Neural crest cell (in vitro differentiated cells): ENCODE measurements at places on chromosomes 4 and X. TPM values are rescaled to one million over a fixed set of nuclear protein-coding genes. Genes with fewer than 3 reads are reported as not detected.

- DNase-seq: peak; percentile 80
These were observed at the start of gene ANOS1 for GRCh38 chrX:8731559-8732395. Gene ANOS1 (minus strand): TSS chrX:8732137. CDS start chrX:8732036, 101 bp downstream.

GRCh38 chr4:5618051-5618960 is 90.1 kb downstream of the EVC2 start:
- no peak for DNase-seq

The MAGIX gene
- 1.4 and 1.6 TPM in 2 replicates for total RNA-seq

GRCh38 chr4:40842318-40842717 is 92.6 kb downstream of the NSUN7 start:
- no peak for DNase-seq

The SSX4 gene
- not detected in 2 replicates for total RNA-seq

- no peak for DNase-seq
These were observed 7.8 kb upstream of the BOD1L1 start for GRCh38 chr4:13635286-13635799.

- DNase-seq: no peak
These were observed 1.1 kb upstream of the UBE2A start for GRCh38 chrX:119573222-119573621.

The ACOT9 gene
- total RNA-seq: 61.8 and 62.2 TPM in 2 replicates

GRCh38 chrX:3403748-3404147 is 57.3 kb upstream of the MXRA5 start:
- no peak for DNase-seq

The GAGE1 gene
- not detected in 2 replicates for total RNA-seq

The TEX13C gene
- total RNA-seq: not detected in 2 replicates

The GRIA2 gene
- total RNA-seq: 2.7 and 2.9 TPM in 2 replicates

DNA sequence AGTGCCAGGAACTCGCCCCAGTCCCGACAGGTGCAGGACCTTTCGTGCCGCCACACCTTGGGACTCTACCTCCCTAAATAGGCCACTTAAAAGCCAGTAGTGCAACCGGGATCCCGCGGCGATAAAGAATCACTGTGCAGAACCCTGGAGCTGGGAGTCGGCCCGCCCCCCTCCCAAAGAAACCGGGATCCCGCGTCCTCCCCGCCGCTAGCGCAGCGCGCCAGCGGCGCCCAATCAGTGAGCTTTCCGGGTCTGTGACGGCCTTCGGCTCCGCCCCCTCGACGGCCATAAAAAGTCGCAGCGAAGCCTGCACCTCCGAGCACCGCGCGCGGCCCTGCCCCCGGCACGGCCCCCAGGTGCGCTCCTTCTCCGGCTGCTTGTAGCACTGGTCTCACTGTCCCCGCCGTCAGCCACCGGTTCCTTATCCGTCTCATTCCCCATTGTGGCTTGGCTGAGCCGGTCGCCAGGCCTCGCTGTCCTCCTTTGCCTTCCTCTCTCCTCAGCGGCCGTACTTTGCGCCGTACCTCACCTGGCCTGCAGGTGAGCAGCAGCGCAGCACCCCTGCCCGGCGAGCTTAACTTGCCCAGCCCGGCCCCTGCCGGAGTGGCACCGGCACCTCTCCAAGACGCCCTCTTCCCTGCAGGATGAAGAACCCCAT is at the start of gene LRAT:
LRAT (plus strand) TSS at position 318 of the 658 bp plus-strand sequence; CDS start at position 645, 327 bp downstream.
- DNase-seq: peak; percentile 39

DNA sequence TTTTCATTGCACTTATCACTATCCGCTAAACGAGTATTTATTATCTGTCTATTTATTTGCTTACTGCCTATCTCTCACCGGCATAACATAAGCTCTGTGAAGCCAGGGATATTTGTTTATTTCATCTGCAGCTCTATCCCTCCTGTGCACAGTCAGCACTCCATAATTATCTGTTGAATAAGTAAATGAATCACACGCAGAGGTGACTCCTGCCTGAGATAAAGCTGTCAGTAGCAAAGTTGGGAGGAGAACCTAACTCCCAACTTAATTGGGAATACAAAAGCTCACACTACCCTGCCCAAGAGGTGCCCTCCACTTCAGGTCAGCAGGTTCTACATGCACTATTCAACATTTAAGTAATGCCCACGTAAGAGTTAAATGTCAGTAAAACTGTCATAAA is 85.7 kb downstream of the CORIN start:
- DNase-seq: no peak

GRCh38 chr4:27088491-27088890 is 227.8 kb downstream of the STIM2 start:
- no peak for DNase-seq

The SPANXA1 gene
- total RNA-seq: not detected in 2 replicates

The TRIM75 gene
- not detected in 2 replicates for total RNA-seq

The APLN gene
- 1.2 and 1.3 TPM in 2 replicates for total RNA-seq

The ATP2B3 gene
- 0.05 and 0.11 TPM in 2 replicates for total RNA-seq

DNA sequence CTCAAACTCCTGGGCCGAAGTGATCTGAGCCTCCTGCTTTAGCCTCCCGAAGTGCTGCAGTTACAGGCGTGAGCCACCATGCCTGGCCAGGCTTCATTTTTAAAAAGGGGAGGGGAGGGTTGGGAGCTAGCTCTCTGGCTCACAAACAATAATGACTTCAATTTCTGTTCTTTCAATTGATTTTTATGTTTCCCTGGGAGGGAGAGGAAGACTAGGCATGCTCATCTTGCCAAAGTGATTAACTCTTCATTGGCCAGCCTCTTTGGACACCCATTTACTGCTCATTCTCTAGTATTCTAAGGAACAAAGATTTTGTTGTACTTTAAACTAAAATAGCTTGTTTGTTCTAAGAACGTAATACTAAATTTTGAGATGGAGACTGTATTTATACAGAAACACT is 43.4 kb upstream of the TRIM2 start:
- no peak for DNase-seq

GRCh38 chr4:44165938-44166337 is 282.7 kb downstream of the KCTD8 start:
- DNase-seq: no peak
